Activated naive CD4-positive, alpha-beta T cell treated with anti-CD3 and anti-CD28 coated beads, Interleukin-2, amount 50 U/mL, for 72 hours (primary cell): ENCODE measurements at places on chromosomes 5 and 9. TPM values are rescaled to one million over a fixed set of nuclear protein-coding genes. Genes with fewer than 3 reads are reported as not detected.

- DNase-seq = no peak
These were observed 228.3 kb upstream of the C9orf72 start for GRCh38 chr9:27801545-27801944.

NUTM2G gene
- total RNA-seq = not detected

DNA sequence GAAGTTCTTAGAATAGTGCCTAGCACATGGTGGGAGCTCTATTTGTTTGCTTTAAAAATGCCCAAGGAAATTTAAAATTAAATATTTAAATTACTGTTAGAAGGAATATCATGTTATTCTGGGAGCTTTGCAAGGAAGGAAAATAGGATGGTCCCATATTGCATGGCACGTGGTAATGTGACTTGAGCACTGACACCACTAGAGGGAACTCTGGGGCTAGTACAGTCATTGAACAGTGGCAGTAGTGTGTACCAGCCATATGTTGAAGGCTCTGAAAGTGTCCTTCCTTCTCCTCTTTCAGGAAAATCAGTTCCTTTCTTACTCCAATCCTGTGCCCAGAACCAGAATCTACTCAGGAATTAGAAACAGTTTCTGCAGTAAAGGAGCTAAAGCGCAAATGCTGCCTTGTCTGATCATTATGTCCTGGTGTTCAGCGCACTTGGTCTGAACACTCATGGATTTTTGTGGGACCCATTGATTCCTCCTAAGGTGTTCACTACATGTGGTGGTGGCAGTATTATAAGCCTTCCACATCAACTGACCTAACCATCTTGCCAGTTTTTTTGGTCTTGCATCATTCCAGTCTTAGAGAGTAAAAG, 54.1 kb downstream of the GDA start:
- no peak for DNase-seq

DNA sequence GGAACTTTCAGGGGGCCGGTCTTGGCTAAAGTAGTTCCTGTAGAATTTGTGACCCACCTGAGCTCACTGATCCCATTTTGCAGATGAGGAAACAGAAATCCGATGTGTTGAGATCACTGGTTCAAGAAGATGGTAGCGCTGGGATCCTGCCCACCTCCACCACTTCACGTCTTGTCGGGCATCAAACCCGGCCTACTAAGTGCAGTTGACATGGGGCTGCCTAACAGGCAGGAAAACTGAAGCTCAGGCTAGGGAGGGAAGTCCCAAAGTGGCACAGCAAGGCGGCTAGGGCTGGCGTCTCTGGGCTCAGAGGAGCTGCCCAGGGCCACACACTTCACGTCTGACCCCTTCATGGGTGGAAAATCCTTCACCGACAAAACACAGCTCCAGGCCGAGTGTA, 502 bp upstream of the ENG start:
- DNase-seq = no peak

DNA sequence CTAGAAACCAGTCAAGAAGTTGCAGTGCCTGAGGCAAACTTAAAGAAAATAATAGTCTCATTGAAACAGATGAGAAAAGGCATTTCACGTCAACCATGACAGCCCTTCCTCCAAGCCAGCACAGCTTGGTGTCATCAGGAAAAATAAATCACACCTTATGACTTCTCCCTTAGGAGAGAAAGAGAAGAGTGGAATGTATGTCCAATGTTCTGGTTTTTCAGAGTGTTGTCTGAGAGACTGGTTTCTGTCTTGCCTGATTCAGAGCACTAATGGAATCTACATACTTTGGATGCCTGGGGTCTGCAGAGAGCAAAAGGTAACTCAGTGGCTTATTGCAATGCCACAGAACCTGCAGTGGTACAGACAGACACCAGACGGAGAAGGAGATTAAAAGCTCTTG, 105.5 kb upstream of the PDE4D start:
- DNase-seq = no peak

DNA sequence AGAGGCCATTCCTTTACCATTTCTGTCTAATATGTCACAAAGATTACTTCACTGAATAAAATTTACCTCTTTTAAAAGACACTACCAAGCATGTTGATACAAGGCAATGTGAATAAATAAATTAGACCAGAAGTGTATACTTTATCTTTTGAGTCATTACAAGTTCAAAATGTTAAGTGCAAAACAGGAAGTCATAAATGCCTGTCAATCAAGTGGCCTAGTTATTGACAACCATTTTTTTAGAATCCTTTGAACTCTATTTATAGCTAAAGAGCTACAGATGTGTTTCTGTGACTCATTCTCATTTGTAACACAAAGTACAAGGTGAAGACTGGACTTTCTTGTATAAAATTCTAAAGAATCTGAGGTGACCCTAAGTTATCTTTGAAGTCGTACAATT, 602.7 kb upstream of the SEMA6A start:
- no peak for DNase-seq
